ENCODE measurements at places on chromosomes 7 and 10.

DNA sequence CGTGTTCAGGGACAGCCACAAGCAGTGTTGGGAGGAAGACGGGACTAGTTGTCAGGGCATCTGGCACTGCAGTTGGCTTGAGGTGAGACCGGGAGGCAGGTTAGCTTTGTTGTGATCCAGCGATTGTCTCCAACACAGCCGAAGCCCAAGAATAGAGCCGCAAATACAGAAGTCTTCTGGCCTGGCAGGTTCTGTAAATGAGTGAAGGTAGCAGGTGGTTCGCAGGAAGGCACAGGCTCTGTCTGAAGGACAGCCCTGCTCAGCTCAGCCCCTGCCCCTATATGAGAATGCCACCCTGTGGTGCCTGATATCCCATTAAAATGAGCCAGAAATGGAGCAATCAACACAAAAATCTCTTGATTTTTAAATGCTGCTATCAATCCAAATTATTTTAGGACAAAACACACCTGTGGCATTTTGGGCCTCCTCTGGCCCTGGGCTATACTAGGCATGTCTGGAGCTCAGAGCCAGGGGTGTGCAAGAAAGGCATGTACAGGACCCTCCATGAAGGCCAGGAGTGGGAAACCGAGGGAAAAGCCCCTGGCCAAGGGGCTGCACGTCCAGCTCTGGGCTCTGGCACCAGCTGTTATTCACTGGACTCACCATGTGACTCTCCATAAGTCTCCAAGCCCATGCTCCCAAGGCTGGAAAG lies 11.2 kb upstream of the C10orf71 start:
- no peak for DNase-seq

GRCh38 chr7:97016381-97017191 lies 8.0 kb downstream of the DLX5 start:
- no peak for DNase-seq

- DNase-seq = no peak
Measured at GRCh38 chr10:86651021-86651471, 3.3 kb upstream of the OPN4 start.

GRCh38 chr7:28128608-28129007 lies 52.0 kb downstream of the JAZF1 start:
- no peak for DNase-seq

- DNase-seq = no peak
Measured at GRCh38 chr7:44484482-44485313, 5.8 kb downstream of the NUDCD3 start.

DNA sequence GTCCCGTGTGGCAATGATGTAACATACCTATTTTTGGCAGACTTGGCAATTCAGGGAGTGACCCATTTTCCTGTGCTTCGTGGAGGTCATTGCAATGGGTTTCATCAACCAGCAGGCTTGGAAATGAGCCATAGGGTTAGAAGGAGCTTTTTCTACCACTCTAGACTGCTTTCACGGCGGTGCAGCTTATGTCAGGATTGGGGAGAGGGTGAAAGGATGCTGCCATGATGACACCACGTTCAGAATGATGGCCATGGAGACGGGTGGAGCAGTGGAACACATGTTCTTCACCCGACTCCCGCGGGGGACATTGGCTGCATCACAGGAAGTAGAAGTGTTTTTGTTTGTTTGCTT lies 220.2 kb downstream of the EMX2 start:
- no peak for DNase-seq

- no peak for DNase-seq
Measured at GRCh38 chr7:929311-929711, 25.2 kb downstream of the ADAP1 start.

GRCh38 chr7:13992596-13992964 lies 3.1 kb upstream of the ETV1 start:
- DNase-seq = no peak

GRCh38 chr7:45978010-45978681 lies 57.1 kb upstream of the IGFBP3 start:
- DNase-seq = no peak

DNA sequence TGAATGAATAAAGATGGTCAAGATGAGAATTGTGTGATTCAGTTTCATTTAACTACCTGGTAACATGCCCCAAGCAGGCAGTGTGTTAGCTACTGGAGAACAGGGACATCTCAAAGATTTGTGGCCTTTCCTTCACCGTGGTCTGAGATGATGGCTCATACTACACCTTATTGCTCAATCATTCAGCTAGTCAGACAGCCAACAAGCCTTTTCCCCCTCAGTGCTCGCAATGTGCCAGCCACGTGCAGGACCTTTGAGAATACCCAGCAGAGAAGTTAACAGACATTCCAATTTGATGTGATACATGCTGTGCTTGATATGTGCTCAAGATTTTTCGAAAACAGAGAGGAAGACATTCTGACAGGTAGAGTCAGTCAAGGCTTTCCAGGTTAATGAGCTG lies 562.8 kb downstream of the SUGCT start:
- DNase-seq = no peak

GRCh38 chr10:71188201-71188600 lies 24.2 kb upstream of the UNC5B start:
- DNase-seq = no peak

DNA sequence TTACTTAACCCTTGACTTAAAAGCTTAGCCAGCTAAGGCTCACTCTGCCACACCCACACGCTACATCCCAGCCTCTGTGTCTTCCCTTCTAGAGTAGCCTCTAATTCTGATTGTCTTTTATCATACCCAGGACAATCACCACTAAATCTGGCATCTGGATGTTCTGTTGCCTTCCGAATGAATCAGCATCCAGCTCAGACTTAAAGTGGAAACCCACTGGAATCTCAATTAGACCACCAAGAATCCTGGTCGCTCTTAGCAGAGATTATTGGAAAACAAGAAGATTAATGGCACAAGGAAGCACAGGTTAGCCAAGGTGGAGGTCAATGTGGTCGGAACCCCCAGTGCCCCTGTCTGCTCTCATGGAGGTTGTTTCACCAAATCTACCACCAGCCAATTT lies 404.2 kb upstream of the FOXK1 start:
- DNase-seq = no peak

GRCh38 chr7:98553666-98554065 lies 63.4 kb upstream of the NPTX2 start:
- DNase-seq = no peak

DNA sequence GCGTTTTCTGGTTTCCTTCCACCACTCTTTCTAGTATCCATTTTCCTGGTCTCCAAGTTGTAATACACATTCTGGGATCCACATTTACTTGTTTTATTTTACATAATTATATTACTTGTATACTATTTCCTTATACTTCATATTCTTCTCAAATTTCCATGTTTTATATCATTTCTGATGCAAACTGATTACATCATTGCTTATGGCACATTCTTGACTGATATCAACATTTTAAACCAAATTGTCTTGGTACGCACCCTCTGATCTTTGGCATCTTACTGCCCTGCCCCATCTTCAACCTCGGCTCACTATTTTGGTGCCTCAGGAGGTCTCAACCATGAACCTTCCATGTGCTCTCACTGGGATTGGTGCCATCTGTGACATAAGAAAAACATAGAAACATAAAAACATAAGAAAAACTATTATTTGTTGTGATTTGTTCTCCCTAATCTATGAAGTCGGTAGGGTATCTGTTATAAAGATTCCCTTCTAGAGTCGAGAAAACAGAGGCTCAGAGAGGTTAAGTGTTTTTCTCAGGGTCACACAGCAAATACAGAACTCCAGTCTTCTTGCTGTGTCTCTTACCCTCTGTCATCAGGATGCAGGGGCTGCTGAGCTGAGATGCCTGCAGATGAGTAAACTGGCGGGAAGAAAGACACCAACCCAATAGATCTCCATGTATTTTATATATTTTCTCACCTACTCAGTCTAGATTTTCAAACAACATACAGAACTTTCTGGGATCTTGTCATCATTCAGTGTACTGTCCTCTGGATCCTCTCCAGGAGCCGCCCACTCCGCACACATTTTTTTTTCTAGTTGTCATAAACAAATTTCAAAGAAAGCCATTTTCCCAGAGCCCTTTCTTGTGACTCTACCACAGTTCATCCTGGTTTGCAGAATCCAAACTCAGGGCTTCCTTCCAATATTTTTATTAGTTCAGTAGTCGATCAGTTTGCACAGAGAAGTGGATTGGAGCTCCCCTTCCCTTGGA lies 79.5 kb downstream of the PARP12 start:
- no peak for DNase-seq

GRCh38 chr7:79912213-79912633 lies 222.4 kb upstream of the GNAI1 start:
- no peak for DNase-seq

- peak; percentile 83 for DNase-seq
Measured at GRCh38 chr10:102229810-102230263, 3.7 kb downstream of the ELOVL3 start.

- no peak for DNase-seq
Measured at GRCh38 chr7:134787720-134788119, 8.3 kb downstream of the CALD1 start.

DNA sequence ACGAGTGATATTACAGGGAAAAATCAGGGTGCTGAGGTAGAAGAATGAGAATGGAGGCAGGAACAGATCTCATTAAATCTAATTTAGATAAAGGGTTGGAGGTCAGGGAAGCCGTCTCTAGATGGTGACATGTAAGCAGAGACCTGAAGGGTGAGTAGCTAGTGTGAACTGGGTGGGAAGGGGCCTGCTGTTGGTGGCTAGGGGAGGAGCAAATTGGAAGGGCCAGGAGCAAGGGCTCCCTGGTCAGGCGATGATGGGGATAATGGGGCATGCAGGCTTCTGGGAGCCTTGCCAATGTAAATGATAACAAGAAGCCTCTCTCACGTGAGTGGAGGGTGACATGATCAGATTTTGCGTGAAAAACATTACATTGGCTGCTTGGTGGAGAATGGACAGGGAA lies 76.3 kb downstream of the WDFY4 start:
- DNase-seq = no peak

DNA sequence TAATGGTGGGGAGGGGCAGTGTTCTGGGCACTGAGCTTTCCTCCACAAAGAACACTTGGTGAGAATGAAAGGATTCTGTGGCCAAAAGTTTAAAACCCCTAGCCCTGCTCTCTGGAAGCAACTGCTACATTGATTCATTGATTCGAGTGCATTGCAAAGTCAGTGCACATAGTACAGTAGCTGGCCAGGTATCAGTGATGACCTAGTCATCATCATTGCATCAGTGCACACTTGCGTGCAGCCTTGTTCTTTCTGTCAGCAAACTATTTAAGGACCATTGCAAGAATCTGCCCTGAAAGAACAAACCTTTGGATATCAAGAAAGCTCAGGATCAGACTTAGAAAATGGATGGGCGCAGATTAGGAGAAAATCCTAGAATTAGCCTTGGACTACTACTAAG lies 47.4 kb downstream of the CUL1 start:
- DNase-seq = no peak

DNA sequence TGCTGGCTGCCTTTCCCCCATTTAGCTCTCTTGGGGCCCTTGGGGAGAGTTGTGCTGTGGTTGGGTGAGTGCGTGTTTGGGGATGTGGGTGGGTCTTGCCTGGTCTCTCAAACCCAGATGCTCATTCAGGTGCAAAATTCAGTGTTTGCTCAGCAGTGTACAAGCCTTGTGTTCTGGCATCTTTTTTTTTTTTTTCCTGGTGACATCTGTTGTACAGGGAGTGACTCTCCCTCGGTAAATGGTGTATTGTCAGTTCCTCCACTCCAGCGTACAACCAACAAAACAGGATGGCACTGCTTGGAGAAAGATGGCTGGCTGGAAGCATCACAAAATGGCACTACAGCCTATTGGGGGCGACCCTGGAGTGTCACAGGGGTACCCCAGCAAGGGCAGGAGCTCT lies 75.5 kb downstream of the LRMDA start:
- no peak for DNase-seq

Data from OCI-LY7 (cell line).